Ascending aorta (tissue), 2 donors: ENCODE measurements at places on chromosomes 16 and 17.

- DNase-seq = no peak
These were observed 4.1 kb upstream of the KDM8 start for GRCh38 chr16:27199235-27199586.

DNA sequence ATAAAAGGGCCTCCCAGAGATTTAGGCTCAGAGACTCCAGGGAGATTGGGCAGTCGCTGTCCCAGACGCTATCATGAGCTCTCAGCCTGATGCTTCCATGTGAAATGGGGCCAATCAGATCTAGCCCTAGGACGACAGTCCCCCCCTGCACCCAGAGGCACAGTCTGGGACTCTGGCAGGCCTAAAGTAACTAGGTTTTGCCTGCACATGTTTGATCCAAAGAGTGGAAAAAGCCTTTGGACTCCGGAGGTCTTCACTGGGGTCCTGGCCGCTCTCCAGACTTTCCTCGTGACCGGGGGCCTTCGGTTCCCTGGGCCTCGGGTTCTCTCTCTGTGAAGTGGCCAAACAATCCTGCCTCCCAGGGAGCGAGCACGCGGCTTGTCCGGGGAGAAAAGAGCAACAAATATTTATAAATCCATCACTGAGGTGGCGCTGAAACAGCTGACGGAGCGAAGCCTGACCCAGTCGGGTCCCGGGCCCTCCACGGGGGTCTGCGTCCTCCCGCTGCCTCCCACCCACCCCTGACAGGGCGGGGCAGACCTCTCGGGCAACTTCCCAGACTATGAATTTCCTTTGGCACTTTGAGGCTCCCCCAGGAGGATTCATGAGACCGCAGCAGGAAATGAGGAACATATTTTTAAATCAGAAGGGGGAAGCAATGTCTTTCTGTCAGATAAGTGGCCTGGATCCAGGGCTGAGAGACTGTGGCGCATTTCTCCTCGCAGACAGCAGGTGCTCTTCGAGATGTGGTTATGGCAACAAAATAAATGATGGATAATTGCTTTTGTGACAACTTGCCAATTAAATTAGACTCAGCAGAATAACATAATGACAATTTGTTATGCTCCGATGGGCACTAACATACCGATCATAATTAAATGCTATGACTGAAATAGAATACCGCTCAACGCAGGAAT lies 38.9 kb downstream of the MRPS23 start:
- DNase-seq = no peak

DNA sequence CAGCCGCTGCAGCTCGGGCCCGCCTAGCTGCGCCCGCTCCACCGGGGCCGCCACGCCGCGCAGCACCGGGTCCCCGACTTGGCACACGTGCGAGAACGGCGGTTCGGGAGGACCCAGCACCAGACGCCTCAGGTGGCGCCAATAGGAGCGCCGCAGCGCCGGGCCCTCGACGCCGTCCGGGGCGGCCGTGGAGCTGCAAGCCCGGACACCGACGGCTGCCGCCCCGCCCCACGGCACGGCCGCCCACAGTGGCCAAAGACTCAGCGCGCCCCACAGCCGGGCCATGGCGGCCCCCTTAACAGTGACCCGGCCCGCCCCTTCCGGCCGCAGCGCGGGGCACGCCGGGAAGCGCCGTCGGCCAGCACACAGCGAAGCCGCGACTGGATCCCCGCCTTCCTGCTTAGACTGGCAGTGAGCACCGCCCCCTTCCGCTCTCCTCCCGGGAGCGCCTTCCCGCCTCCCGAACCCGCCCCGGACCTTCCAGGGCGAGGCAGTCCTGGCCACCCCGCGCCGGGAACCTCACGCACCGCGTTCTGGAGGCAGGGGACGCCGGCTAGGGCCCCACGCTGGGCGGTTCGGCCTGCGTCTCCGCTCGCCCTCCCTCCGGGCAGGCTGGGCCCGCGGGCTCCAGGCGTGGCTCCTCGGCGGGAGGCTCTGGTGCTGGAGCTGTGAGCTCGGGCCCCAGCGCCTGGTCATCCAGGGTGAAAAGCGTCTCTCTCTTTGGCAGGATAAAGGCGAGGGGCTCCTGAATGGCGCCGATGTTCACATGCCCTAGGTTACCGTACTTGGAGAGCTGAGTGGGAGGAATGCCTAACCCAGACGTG lies at the start of gene PDF:
Gene PDF, minus strand, starts transcription at position 303 of the 824 bp plus-strand sequence. Its CDS starts 18 bp downstream, at position 285.
- DNase-seq = peak; percentile 72

- no peak for DNase-seq
These were observed 369.1 kb downstream of the C16orf95 start for GRCh38 chr16:86948046-86948445.

DNA sequence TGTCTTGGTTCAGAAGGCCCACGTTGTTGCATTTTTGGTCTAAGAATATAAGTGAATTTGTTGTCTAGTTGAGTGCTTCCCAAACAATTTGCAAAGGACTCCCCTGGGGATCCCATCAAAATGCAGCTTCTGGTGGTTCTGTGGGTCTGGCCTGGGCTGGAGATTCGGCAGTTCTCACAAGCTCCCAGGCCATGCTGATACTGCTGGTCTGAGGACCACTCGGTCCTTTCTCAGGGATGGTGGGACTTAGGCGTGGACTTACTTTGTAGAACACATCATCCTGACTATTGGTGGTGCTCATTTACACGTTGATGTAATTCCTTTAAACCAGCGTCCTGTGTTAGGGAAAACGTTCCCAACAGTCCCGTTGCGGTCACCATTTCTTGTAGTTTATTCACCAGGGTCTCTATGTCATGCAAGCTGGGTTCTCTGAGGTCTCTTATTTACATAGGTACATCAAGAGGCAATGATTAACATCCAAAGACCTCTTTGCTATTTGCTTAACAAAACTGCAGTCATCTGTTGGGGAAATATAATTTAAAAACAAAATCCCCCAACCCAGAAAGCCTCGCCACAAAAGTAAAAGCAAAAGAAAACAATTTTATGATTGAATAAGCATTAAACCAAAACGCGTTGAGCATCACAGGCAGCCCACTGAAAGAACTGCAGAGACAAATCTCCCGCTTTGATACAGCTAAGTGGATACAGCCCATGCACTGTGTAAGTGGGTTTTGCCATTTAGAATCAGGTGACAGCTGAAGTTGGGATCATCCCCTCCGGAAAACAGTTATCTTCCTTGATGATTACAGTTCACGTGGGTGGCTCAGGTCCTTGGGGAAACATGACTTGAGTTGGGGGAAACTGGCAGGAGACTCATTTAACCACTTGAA lies 39.0 kb upstream of the SEC14L1 start:
- DNase-seq = no peak

- peak; percentile 49 for DNase-seq
These were observed at the start of gene PIK3R6 for GRCh38 chr17:8867361-8867981. Gene PIK3R6, minus strand, starts transcription at chr17:8867674. Its CDS starts 17,880 bp downstream, at chr17:8849794.

- DNase-seq = no peak
These were observed 42.3 kb downstream of the PIPOX start for GRCh38 chr17:29085223-29085622.

DNA sequence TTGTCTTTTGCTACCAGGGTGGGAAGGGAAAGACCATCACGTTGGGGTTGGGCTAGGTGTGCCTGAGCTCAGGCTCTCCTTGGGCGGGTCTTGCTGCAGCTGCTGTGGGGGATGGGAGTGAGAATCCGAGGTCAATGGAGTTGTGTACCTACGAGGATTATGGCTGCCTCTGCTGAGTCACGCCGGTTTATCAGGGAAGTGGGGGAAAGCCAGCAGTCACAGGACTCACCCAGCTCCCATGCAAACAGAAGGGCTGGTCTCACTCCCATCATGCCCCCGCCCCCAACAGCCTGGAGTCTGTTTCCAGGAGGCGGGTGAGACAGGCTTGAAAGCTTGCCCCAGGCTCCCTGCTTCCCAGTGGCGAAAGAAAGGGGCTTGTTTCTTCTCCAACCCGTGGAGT lies 1259.0 kb upstream of the GOT2 start:
- DNase-seq = no peak

DNA sequence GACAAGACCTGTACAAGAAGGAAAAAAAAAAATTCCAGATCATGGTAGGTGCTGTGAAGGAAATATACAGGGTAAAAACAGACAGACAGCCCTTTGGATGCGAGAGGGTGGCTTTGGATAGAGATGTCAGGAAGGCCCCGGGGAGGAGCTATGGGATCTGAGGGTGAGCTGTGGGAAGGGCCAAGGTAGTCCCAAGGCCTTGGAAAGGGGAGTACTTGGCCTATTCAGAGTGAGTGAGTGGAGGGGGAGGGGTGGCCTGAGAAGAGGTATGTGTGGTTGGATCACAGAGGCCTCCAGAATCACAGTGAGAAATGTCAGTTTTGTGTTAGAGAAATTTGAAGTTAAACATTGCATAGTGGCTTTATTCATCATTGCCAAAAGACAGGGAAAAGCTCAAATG lies 31.2 kb upstream of the AKTIP start:
- no peak for DNase-seq

GRCh38 chr17:1323336-1323735 lies 43.9 kb downstream of the TRARG1 start:
- no peak for DNase-seq

DNA sequence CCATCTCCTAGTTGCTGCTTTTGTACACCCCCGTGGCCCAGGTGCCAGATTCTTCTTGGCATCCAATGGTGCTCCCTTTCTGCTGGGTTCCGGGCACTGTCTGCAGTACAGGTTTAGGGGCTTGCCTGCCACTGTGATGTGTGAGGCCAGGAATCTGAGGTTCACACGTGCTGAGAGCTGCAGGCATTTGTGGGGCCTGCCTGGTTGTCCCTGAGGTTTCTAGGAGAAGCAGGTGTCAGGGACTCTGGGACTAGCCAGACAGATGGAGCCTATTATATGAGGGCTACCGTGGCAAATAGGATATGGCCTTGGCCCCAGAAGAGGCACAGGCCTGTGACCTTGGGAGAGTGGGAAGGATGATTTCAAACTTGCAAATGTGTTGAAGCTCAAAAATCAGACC lies 29.3 kb downstream of the NDEL1 start:
- no peak for DNase-seq

GRCh38 chr16:83475108-83475507 lies 332.7 kb upstream of the HSBP1 start:
- no peak for DNase-seq

GRCh38 chr17:65025297-65025696 lies 31.2 kb downstream of the GNA13 start:
- no peak for DNase-seq

GRCh38 chr16:8924214-8924613 lies 39.5 kb downstream of the USP7 start:
- no peak for DNase-seq

DNA sequence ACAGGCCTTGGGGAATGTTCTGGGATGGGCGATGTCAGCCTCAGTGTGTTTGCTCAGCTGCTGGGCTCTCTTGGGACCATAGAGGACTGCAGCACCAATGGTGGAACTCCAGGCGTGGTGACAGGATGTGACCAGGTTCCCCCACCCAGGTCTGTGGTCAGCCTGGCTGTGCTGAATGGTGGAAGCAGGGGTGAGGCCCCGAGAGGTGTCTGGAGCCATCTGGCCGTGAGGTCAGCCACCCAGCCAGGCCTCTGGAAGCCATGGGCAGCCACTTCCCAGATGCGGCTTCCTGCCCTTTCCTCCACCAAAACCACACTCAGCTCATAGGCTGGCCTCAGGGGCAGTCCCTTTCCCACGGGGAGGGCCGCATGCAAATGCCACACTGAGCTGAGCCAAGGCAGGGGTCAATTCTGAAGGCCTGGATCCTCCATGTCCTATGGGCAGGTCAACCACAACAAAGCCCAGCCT lies 7.8 kb upstream of the MAPK7 start:
- no peak for DNase-seq

DNA sequence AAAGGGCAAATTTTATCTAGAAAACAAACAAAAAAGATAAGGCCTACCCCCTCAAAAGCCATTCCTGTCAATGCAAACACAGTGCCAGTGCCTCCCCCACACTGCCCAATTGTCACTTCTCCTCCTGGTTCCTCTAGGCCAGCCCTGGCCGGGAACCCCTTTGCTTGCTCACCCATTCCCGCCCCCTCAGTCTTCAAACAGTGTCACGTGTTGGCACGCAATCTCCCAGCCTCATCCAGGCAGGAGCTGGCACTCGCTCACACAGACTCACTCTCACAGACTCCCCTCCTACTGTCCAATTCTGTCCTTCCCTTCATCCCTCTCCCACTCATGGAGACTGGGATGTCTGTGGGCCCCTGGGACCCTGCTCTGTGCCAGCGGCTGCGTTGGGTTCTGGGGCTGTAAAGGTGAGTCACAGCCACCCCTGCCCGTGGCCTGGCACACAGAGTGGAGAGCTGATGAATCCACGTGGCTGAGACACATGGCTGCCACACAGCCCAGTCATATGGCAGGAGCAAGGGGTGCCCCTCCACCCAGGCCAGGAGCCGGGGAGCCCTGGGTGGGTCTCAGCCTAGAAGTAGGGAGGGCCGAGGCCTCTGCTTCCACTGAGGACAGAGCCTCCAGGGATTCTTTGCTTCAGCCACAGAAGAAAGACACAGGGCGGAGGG lies 54.8 kb downstream of the VAC14 start:
- peak; percentile 76 for DNase-seq

GRCh38 chr17:15431196-15431595 lies 36.2 kb downstream of the CDRT4 start:
- no peak for DNase-seq

DNA sequence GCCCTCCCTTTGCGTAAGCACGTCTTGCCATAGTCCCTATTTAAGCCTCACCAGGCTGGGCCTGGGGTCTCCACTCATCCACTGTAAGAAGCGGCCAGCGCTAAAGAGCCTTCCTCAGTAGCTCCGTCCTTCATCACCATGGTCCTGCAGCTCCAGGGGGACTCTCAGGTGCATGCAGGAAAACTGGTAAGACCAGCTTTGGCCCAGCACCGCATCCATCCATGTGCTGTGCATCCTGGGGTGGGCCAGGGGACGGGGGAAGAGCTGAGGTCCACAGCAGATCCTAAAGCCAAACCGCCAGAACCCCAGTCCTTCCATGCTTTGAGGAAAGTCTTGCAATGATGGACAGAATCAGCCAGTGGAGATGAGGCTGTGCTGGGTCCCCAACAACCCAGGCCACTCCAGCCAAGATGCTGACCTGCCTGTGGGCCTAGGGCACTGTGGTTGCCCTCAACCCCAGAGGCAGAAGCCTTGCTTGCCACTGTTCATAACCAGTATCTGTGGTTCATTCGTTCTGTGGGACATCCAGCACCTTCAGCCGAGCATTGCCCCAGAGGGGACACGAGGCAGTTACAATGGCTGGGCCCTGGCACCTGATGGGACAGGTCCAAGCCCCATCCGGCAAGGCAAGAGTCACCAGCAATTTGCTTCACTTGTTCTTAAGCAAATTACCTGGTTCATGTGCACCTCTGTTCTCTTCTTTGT lies 44.4 kb downstream of the RBFOX3 start:
- no peak for DNase-seq

DNA sequence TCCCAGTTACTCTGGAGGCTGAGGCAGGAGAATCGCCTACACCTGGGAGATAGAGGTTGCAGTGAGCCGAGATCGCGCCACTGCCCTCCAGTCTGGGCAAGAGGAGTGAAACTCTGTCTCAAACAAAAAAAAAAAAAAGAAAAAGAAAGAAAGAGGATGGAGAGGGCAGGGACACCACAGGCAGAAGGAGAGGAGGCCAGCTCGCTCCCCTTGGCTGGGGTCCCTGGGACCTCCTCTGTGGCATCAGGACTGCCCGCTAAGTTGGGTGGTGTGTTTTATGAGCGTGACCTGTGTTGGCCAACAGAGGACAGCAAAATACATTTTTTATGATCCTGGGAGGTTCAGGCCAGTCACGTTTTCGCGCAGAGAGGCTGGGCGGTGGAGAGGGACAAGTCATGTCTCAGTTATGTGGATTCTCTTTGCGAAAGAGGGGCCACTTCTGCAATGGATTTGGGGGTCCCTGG lies 229.6 kb downstream of the MRTFB start:
- peak; percentile 90 for DNase-seq
